ENCODE measurements at places on chromosomes 3 and 15. TPM values are rescaled to one million over a fixed set of nuclear protein-coding genes. Genes with fewer than 3 reads are reported as not detected.

The ALS2CL gene
- 8.4 TPM for total RNA-seq

The CFAP91 gene
- total RNA-seq: 0.39 TPM

DNA sequence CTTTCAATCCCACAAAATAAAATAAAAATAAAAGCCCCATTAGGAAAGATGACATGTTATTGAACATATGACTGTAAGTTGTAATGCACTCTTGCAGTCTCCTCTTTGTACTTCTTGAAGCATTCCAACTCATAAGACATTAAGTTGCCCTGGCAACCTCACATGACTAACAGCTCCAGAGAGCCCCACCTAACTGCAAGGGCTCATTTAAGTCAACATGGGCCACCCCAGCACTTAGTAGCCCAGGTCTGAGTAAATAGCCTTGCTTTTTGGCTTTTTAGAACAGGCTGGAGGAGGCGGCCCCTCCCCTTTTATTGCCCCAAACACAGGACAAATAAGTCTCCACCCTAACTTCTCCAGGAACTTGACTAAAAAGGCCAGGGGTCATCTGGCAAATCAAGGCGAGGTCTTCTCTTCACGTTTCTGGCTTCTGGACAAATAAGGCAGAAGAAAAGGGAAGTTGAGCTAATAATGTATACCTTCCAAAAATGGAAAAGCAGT is 135.1 kb downstream of the TMCO5A start:
- DNase-seq: no peak

DNA sequence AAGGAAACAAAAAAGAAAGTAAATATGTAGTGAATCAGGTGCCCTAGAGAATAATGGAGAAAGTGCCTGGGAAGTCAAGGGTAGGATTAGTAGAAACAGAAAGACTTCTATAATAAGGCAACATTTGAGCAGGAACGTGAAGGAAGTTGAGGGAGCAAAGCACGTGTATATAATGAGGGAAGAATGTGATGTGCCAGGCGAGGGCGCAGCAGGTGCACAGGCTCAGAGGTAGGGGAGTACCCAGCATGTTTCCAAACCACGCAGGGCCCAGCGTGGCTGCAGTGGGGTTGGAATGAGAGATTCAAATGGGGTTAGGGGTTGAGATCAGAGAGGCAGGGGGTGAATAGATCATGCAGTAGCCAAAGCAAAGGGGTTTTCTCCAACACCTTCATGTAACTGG is 91.9 kb upstream of the VGLL4 start:
- no peak for DNase-seq

Measured in mesenteric fat pad (tissue), 1 donor.